ENCODE measurements at places on chromosomes 12 and 14.

GRCh38 chr12:13164921-13165616 is 31.5 kb upstream of the EMP1 start:
- DNase-seq = no peak

- no peak for DNase-seq
These were observed 143.5 kb downstream of the SCARB1 start for GRCh38 chr12:124720004-124720680.

- DNase-seq = no peak
These were observed 149.1 kb downstream of the KIF26A start for GRCh38 chr14:104287301-104288009.

DNA sequence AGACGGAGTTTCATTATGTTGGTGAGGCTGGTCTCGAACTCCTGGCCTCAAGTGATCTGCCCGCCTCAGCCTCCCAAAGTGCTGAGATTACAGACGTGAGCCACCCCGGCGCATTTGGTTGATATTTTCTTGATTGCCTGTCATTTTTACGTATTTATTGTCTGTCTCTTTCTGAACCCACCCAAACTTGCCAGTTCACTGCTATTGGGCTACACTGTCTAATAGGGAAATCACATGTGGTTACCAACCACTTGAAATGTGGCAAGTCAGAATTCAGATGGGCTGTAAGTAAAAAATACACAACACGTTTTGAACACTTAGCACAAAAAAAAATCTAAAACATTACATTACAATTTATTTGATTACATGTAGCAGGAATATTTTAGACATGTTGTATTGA is 2.1 kb downstream of the WSB2 start:
- no peak for DNase-seq

- no peak for DNase-seq
These were observed 7.2 kb downstream of the ERC1 start for GRCh38 chr12:998020-998874.

DNA sequence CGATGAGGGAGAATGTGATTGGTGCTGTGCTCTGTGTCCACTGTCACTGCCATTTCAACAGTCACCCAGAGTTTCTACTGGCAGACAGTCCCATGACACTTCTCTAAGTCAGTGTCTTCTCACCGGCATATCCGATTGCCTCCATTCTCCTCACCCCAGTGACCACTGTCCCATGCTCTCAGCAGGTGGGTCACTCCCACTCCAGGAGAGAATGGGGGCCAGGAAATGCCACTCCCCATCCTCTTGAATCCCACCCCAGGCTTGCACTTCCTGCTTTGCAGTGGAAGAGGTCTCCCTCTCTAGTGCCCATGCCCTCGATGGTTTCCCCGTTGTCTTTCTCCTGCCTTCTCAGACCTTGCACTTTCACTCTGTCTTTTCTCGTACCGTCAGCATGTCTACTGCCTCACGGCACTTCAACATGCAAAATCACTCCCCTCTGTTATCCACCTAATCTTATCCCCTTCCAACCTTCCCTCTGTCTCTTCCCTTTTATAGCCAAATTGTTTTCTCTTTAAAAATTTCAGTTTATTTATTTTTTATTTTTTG is 2.2 kb upstream of the EP400 start:
- DNase-seq = no peak

DNA sequence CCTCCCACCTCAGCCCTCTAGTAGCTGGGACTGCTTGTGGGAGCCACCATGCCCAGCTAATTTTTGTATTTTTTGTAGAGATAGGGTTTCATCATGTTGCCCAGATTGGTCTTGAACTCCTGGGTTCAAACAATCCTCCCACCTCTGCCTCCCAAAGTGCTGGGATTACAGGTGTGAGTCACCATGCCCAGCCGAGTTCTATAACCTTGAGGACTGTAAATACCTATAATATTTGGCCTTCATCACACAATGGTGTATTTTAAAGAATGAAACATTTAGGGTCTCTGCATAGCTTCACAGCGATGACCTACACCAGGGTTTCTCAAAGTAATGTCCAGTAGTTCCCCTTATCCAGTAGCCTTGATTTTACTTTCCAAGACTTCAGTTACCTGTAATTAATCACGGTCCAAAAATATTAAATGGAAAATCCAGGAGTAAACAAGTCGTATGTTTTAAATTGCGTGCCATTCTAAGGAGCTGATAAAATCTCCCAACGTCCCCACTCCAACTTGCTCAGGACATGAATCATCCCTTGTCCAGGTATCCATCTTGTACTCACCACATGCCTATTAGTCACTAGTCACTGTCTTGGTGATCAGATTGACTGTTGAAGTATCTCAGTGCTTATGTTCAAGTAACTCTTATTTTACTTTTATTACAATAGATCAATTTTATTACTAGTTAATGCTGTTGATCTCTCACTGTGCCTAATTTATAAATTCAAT is 368.2 kb downstream of the BTG1 start:
- DNase-seq = no peak

GRCh38 chr14:94560751-94561655 is at the start of gene SERPINA4:
Gene SERPINA4, plus strand, starts transcription at chr14:94561442. Its CDS starts 2,041 bp downstream, at chr14:94563483.
- no peak for DNase-seq

GRCh38 chr12:52251367-52252051 is 18.5 kb downstream of the KRT7 start:
- DNase-seq = no peak

DNA sequence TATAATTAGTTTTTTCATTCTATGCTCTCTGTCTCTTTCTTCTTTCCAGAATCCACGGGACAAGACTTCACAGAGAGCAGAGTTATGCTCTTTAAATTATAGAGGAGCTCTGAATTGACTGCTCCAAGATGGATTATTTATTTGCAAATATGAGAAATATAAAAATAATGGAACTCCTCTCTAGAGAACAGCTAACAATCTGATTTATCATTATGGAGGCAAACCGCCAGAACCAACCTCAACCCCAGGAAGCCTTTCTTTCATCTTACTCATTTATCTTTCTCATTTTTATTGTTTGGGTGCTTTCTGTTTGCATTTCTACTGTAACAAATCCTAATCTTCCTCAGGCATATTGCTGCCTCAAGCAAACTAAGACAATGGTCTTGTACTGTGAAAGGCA is 216.5 kb downstream of the C12orf50 start:
- no peak for DNase-seq

DNA sequence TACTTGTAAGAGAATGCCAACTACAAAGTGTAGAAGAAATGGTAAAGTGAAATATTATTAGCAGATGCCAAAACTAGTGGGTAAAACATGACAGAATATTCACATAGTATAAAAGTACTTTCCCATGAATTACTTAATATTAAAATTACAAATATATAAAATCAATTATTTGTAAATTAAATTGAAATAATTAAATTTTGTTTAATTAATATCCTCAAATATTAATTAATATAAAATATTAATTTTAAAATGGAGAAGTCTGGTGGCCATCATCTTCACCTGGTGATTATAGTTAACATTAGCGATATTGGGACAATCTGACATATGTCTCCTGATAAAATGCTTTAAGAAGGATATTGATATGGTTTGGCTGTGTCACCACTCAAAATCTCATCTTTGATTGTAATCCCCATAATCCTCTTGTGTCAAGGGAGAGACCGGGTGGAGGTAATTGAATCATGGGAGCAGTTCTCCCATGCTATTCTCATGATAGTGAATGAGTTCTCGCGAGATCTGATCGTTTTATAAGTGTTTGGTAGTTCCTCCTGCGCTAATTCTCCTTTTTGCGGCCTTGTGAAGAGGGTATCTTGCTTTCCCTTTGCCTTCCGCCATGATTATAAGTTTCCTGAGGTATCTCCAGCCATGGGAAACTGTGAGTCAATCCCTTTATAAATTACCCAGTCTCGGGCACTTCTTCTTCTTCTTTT is 55.0 kb upstream of the SGPP1 start:
- no peak for DNase-seq

DNA sequence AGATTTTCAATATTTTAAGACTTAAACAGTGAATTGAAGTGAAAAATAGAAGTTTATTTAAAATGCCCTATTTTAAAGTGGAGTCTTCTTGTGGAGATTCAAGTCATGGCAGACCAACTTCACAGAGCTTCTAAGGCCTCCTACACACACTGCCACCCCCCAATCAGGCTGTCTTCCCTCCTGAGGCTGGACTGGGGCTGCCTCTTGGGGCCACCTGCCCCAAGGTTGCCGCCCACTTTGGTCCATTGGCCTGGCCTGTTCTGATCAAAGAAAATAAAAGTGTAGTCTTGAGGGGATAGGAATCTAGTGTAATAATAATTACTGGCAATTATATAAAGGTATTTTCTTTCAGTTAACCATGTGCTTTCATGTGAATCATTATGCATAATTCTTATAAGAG is 1.3 kb downstream of the GOLT1B start:
- no peak for DNase-seq

Data from AG04450 (cell line).